ENCODE measurements at places on chromosomes 11 and 22.

- no peak for DNase-seq
These were observed 23.6 kb upstream of the ALX4 start for GRCh38 chr11:44333271-44334218.

- no peak for DNase-seq
These were observed 18.9 kb downstream of the TOM1 start for GRCh38 chr22:35318346-35319215.

GRCh38 chr11:125061281-125061680, 1.8 kb upstream of the SLC37A2 start:
- DNase-seq = no peak

GRCh38 chr22:22730655-22731373, 86.4 kb downstream of the GGTLC2 start:
- peak; percentile 49 for DNase-seq

GRCh38 chr11:114208377-114208776, 87.8 kb upstream of the NNMT start:
- no peak for DNase-seq

- DNase-seq = peak; percentile 67
These were observed 1.2 kb upstream of the ZBTB3 start for GRCh38 chr11:62755086-62755615.

- no peak for DNase-seq
These were observed 27.0 kb upstream of the PARVG start for GRCh38 chr22:44153710-44154109.

DNA sequence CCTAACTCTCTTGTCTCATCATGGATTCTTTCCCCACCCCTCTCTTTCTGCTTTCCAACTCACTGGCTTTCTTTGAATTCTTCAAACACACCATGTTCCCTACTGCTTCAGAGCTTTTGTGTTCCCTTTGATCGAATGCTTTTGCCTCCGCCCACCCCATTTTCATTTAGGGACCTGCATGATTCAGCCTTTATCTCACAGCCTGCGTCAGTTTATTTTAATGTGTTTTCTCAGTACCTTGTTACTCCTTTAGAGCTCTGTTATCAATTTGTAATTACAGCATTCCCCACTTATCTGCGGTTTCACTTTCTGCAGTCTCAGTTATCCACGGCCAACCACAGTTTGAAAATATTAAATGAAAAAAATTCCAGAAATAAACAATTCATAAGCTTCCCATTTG, 451.3 kb downstream of the METTL15 start:
- no peak for DNase-seq
